ELF-1 (cell line): ENCODE measurements at places on chromosomes 12 and 14.
A peak's percentile ranks its signal among the peaks of the same experiment; 100 is the strongest.

- peak; percentile 74 for DNase-seq
Observed at GRCh38 chr12:107760207-107760808, 629 bp downstream of the PRDM4 start.

DNA sequence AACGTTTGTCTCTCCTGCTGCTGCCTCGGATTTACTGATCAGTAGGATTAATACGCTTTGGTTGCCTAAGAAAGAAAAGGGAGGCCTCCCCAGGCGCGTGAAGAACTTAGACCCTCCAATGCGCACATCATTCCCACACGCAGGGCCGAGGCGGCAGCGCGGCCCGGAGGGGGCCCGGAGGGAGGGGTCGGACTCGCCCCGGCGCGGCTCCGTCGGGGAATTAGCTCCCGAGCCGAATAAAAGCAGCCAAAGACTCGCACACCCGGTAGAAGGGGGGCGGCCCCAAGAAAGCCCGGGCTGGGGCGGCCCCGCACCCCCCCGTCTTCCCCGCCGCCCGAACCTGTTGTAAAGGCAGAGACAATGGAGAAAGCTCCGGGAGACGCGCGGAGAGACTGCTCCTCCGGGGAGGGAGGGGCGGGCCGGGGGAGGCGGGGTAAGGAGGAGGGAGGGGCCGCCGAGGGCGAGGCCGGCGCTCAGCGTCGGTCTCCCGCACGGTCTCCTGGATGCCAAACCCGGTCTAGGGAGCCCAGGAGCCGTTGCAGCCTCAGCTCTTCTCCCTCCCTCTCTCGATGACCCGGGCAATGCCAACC, at the start of gene NELL2:
NELL2 (minus strand) TSS at position 362 of the 590 bp plus-strand sequence. CDS start 446 bp downstream, outside the sequence.
- peak; percentile 63 for DNase-seq

- DNase-seq = peak; percentile 8
Observed at GRCh38 chr14:36805131-36805559, 143.5 kb downstream of the PAX9 start.

DNA sequence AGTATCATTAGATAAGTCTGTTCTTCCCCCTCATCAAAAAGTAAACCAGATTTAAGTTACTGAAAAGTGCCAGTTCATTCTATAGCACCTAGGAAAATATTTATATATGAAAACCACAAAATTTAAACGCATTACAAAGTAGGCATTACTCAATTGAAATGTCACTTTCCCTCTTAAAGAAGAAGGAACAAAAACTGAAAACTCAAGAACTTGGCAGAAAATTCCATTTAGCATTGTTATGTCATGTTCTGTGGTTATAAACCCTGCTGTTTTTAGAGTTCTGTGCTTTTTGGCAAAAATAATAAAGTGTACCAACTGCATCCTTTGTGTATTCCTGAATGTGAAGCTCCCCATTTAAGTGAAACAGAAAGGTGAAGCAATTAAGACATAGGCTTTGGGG, 3.6 kb downstream of the FGD4 start:
- no peak for DNase-seq

DNA sequence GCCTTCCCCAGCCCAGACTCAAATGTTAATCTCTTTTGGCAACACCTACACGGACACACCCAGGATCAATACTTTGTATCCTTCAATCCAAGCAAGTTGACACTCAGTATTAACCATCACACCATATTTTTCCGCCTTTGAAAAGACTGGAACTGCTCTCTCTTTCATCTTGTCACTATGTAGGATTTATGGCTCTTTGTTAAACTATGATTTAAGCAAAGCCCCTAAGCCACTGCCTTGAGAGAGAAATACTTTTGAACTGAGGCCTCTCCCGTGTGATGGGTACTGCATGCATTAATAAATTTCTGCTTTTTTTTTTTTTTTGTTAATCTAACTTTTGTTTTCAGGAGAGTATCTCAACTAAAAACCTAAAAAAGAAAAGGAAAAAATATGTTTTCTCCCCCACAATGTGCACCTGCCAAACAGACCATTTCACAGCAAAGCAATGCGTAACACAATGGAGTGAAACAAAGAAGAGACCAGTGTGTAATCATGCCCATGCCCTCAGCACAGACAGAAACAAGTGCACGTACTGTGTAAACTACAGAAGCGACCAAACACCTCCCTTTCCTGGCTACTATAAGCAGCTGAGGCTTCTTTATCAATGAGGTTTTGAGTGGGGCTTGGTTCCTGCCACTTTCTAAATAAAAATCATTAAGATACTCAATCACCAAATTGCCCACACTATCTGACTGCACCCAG, 28.3 kb upstream of the ETFBKMT start:
- no peak for DNase-seq

DNA sequence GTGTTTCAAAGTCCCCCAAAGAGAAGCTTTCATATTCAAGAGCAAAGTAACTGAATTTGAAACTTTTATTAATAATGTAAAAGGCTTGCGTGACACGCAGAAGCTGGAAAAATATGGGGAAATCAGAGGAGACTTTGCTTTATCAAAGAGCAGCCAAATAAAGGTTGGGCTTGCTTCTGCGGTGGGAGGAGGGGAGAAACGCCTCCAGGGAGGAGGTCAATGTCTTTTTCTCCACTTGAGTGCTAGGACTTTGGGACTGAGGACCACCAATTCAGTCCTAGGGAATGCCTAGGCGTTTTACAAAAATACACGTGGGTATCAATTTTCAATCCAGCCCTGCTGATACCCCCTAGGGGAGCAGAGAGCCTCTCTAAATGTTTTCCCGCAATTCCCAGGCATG, 60.9 kb upstream of the FZD10 start:
- no peak for DNase-seq

DNA sequence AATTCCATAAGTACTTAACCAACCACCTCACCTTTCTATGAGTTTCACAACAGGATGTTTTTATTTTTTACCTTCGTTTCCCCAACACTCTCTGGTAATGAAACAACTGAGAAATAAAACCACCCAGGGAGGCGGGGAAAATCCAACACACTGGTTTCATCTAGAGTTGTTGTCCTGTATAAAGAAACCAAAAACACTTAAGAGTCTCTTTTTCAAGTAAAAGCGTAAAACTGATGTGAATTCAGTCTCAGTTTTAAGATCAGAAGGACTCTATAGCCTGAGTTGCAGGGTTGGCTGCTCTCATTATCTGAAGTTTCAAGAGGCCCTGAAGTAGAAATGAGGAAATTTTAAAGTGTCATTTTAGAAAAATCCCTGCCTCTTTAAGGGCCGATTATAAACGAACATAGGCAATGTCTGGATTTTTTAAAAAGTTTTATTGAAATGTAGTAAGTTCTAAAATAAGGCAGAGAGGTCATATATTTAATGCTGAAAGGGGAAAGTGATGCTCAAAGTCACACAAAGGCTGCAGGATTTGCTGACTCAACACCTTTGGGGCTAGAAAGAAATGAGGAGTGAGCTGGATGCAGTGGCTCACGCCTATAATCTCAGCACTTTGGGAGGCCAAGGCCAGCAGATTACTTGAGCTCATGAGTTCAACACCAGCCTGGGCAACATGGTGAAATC, 27.2 kb downstream of the HIGD1C start:
- no peak for DNase-seq

DNA sequence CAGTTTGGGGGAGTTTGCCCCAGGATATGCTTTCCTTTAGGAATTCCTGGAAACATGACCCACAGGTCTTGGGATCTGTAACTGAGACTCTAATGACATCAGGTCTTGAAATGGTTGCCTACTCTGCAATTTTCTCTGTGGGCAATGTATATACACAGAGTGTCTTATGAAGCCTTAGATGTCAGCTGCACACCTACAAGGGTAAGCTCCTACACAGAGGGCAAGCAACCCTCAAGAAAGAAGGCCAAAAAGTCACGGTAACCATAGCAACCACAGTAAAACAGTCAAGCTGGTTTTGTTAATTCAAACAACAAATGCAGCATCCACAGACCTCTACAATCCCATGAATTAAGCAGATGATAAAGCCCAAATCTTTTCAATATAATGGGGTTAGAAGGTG, 293.0 kb downstream of the SSPN start:
- no peak for DNase-seq

DNA sequence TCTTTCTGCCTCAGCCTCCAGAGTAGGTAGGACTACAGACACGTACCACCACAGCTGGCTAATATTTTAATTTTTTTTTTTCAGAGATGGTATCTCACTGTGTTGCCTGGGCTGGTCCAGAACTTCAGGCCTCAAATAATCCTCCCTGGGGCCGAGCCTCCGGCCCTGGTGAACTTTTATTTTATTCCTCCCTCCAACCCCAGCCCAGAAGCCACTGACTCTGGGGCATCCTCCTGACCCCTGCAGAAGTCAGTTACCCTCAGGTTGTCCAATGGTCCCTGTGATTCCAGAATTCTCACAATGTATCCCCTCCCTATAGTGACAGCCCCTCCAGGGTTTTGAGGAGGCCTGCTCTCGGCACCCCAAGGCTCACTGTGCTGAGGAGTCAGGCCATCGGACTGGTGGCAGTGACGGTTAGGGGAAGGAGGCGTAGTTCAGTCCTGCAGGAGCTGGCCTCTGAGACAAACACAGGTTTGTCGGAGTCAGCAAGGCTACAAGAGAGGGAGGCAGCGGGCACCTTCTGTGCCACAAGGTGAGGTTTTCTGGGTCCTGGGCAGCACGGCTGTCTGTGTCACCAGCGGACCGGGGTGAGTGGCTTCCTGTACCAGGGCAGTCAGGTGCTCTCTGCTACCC, 19.4 kb upstream of the FIGNL2 start:
- no peak for DNase-seq

GRCh38 chr12:105677672-105678071, 347.2 kb downstream of the C12orf75 start:
- DNase-seq = no peak

DNA sequence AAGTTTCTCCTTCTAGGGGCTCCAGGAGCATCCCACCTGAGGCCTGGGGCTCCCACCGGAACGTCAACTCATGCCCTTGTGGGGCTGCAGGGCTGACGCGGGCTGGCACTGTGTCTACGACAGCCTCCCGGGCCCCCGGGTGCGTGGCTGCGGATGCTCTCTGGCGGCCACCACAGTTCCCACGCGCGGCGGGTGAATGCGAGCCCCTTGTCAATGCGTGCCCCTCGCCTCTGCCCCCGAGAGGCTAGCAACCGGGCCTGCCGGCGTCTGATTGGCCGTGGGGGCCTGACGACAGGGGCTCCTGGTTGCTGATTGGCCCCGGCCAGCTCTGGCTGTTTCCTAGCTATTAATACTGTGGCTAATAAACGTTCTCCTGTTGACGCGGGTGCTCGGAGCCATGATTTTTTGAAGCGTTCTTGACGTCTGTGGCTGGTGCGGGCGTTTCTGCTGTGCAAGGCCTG, 1.8 kb upstream of the MEG3 start:
- DNase-seq = no peak

DNA sequence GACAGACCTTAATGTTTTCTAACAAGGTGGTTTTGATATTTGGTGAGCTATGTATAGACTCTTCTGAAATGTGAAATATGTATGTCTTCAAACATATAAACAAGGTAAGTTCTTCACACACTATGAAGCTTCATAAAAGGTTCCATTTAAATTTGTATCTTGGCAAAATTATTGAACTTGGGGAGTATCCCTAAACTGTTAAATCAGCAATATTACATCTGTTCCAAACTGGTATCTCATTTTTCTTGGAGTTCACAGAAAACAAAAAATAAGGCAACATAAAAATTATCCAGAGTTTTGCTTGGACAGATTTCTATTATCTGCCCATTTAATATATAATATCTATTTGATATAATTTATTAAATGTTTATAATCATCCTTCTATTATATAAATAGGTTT, 62.4 kb downstream of the TAOK3 start:
- no peak for DNase-seq

- no peak for DNase-seq
Observed at GRCh38 chr12:93430280-93430679, 11.5 kb downstream of the UBE2N start.

DNA sequence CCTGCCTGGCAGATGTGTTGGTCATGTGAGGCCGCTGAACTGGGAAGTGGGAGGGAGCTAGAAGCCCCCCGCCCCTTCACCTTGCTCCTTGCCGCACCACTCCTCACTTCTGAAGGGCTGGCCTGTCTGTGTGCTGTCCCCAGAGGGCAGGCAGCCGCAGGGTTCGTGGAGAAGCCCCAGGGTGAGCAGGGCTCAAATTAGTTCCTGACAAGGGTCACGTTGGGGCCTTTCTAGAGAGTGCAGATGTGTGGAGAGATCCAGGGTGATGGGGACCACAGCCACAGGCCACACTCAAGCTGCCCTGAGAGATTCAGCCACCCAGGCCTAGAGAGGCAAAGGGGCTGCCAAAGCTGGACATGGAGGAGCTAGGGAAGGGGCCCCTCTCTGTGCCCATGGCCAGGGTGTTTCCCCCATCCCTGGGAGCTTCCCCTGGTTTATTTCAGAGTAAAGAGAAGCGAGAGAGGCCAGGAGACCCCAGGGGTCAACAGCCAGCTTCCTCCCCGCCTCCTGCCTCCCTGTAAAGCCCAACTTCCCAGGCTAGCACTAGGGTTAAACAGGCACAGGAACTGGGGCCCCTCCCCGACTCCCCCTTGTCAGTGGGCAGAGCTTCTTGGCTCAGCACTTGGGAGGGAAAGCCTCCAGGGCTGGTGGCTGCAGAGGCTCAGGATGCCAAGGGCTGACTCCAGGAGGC, 16.2 kb downstream of the SLC25A29 start:
- DNase-seq = peak; percentile 60

GRCh38 chr12:56387152-56387736, 24.6 kb upstream of the APOF start:
- no peak for DNase-seq

DNA sequence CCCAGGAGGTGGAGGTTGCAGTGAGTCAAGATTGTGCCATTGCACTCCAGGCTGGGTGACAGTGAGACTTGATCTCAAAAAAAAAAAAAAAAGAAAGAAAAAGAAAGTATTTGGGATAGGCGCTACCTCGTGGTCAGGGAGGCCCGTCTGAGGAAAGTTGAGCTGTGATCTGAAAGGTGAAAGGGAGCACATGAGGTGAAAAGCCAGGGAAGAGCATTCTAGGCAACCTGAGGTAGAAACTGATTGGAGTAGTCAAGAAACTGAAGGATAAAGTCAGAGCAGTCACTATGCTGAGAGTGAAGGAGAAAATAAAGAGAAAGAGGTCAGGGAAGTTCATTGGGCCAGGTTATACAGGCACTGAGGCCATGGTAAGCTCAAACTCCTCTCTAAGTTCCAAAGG, 7.7 kb downstream of the ANAPC5 start:
- DNase-seq = no peak

GRCh38 chr12:121930862-121931261, 12.5 kb downstream of the CFAP251 start:
- no peak for DNase-seq

GRCh38 chr12:106276032-106276740, 26.3 kb upstream of the TCP11L2 start:
- DNase-seq = no peak

- no peak for DNase-seq
Observed at GRCh38 chr12:2628401-2628800, 166.4 kb upstream of the FKBP4 start.

DNA sequence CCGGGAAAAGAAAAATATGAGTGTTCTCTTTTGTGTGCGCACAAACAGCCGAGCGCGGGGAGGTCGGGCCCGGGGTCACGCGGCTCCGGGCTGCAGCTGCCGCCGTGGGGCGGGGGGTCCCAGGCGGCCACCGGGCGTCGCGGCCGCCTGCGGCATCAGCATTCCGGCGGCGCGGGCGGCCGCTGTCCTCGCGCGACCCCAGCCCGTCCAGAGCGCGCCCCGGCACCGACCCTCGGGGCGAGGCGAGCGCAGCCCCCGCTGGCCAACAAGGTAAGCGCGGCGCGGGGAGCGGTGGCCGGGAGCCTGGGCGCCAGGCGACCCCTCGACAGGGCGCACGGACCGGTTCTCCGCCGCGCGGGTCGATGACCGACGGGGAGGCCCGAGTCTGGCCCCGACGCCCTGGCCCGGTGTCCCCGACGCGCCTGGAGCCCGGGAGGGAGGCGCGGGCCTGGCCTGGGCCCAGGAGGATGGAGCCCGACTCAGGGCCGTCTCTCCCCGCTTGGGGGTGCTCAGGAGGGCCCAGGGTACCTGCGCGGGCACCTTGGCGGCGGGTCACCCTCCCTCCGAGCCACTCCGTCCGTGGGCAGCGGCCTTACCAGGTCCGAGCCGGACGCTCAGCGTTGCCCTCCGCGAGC, 103.9 kb upstream of the DIO3 start:
- DNase-seq = no peak
